ENCODE measurements at places on chromosomes 7 and 10.

- DNase-seq: no peak
Measured at GRCh38 chr7:90723233-90723632, 127.1 kb downstream of the CDK14 start.

- DNase-seq: no peak
Measured at GRCh38 chr7:48691788-48692187, 232.6 kb upstream of the CDC14C start.

DNA sequence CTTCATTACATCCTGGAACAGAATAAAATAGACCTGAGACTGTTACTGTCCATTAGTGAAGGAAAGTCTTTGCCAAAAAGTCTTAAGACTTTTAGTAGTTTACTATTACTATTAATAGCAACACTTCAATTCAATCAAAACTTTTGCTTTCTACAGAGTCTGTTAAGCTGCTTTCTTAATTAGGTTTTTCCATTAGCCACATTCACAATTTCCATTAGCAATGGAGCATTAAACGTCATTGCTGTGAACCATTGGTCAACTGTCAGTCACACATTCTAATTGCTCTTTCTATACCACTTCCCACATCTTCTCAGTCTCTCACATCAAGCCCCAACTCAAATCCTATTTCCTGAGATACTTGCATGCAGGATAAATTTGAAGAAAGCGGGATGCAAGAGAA, 736.6 kb upstream of the SORCS1 start:
- no peak for DNase-seq

- DNase-seq: no peak
Measured at GRCh38 chr7:139108266-139109187, 993 bp downstream of the ZC3HAV1 start.

- no peak for DNase-seq
Measured at GRCh38 chr10:782751-783648, 93.5 kb upstream of the DIP2C start.

- no peak for DNase-seq
Measured at GRCh38 chr7:122550545-122550944, 148.4 kb downstream of the RNF133 start.

Data from NCI-H1436 (cell line).